ENCODE measurements at places on chromosomes 2 and 18.
A peak's percentile ranks its signal among the peaks of the same experiment; 100 is the strongest.

DNA sequence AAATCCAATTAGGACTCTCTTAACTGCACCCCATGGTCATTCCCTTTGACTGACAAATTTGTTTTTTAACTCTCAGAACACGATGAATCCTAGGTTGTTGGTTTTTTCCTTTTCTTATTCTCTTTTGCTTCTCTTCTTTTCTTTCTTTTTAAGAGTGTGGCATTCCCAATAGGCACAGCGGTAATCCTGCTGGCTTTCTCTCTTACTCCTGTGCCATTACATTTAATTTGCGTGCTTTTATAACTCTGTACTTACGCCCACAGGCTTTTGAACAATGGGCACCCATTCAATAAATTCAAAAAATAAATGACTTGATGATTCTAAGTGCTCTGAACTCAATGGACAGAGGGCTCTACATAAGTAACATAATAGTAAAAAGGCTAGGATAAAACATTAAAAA, 189.0 kb upstream of the SMAD7 start:
- H3K27me3 ChIP-seq, result no peaks in the 10 kb centered on the region
- no peak overlapping the region for H3K4me3 ChIP-seq
- no peak for DNase-seq
- no peak overlapping the region for H3K27ac ChIP-seq
- H3K4me1 ChIP-seq, result no peaks in the 10 kb centered on the region

DNA sequence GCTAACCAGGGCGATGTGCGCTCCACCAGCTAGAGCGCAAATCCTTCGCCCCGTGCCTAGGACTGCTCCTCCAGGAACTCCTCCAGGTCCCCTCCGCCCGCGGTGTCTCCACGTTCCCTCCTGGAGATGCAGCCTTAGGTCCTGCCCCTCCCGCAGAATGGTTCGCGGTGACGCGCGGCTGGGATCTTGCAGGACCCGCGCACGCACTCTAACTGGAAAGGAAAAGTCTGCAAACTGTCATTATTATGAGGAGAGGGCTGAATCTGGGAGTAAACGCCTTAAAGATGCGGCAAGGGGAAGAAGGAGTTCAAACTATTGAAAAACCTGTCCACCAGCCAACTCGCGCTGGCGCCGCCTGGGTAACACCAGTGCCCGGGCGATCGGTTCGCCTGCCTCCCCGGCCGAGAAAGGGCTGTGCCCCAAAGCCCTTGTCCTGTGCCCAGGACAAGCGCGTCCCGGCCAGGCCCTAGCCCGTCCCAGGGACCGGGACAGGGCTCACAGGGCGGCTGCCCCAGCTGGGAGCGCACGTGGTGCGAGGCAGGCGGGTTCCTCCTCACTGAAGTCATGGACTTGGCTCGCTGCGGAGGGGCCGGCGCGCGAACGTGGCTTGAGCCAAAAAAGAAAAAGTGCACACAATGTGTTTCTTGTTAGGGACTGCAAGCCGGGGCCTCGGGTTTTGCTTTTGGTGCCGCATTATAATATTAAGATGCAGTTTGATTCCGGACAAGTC, 5.5 kb upstream of the ID2 start:
- H3K36me3 ChIP-seq, result peaks cover 3% of the 10 kb centered on the region
- no peak overlapping the region for H3K27ac ChIP-seq
- H3K4me1 ChIP-seq, result peaks cover 16% of the 10 kb centered on the region
- DNase-seq, result no peak

- no peak overlapping the region for H3K27ac ChIP-seq
- H3K36me3 ChIP-seq, result no peaks in the 10 kb centered on the region
- H3K27me3 ChIP-seq, result peaks cover 19% of the 10 kb centered on the region
- H3K4me3 ChIP-seq, result no peak overlapping the region
Observed at GRCh38 chr2:160463245-160463644, 30.4 kb downstream of the RBMS1 start.

DNA sequence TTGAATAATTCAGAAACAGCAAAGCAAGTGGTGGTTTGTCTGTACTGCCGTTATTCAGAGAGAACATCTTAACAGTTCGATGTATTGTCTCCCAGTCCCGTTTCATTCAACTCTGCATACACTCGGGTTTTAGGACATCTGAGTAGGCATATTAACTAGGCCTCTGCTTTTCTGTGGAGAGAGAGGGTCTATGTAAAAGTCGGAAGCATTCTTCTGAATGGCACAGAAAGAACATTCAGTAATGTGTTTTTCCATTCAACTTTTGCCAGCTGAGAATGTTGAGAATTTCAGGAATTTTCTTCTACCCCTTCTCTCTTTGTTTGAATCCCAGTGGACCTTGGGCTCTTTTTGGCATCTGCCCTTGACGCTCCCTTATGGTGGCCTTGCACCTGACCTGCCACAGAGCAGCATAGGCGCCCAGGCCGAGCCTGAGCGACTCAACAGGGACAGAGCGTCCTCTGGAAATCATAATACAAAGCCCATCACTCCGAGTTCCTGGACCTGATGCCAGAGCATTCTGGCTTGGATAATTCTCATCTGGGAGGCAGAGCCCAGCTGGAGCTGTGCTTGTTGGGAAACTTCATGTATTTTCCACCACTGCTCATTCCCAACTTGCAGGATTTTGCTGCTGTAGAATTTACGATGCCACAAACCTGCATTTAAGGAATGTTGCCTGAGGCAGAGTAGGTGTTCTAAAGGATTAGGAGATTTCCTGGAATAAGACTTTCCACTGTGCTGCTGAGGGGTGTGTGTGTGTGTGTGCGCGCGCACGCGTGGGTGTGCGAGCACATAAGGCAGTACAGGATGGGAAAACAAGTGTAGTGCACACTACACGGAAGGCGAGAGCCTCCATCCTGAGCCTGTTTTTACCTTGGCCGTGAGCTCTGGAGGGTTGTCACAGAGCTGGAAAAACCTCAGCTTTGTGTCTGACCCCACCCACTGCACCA, 77.2 kb upstream of the TXNDC2 start:
- DNase-seq, result no peak
- H3K4me1 ChIP-seq, result peaks cover 4% of the 10 kb centered on the region
- H3K4me3 ChIP-seq, result no peak overlapping the region
- no peak overlapping the region for H3K27ac ChIP-seq
- peaks cover 17% of the 10 kb centered on the region for H3K36me3 ChIP-seq

- no peak overlapping the region for H3K27ac ChIP-seq
- no peaks in the 10 kb centered on the region for H3K36me3 ChIP-seq
- no peak for DNase-seq
- H3K4me3 ChIP-seq, result no peak overlapping the region
- peaks cover 4% of the 10 kb centered on the region for H3K27me3 ChIP-seq
Observed at GRCh38 chr2:121049950-121050585, 234.9 kb downstream of the TFCP2L1 start.

DNA sequence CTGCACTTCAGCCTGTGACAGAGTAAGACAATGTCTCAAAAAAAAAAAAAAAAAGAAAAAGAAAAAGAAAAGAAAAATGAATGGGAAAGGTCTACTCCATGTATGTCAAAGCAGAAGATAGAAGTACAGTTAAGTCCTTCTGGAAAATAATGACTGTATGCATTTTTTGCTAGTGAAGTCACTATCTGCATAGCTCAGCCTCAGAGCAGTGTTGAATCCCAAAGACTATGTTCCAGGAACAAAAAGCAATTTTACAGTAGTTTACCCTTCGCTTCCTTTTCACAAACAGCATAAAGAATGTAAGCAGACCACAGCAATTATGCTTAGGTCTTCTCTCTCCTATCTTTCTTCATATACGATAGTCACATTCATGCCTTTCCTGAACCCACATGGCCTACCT, 497.4 kb downstream of the CMPK2 start:
- H3K4me3 ChIP-seq, result no peak overlapping the region
- no peak for DNase-seq
- H3K36me3 ChIP-seq, result no peaks in the 10 kb centered on the region
- no peaks in the 10 kb centered on the region for H3K27me3 ChIP-seq
- H3K4me1 ChIP-seq, result no peaks in the 10 kb centered on the region

DNA sequence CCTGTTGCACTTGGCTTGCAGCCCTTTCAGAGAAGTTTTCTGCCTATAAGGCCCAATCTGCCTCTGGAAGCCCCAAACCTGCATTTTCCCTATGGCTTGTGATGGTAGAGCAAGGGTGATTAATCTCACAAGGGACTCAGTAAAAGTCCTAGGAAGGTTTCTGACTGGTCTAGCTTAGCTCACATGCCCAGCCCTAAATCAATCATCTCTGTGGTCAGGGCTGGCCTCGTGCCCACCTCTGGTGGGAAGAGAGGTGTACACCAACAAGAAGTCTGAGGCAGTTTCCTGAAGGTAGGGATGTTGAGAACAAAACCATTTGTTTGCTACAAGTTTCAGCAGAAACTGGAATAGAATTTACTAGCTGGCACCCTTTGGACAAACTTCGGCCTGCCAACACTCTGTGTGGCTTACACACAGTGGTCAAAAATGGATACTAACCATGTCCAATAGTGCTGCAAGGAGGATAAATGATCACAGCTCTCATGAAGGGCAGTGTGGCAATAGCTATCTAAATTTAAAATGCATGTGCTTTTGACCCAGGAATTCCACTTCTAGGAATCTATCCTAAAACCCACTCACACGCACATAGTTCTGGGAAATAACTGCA, 96.4 kb downstream of the EN1 start:
- H3K4me1 ChIP-seq, result no peaks in the 10 kb centered on the region
- no peak overlapping the region for H3K4me3 ChIP-seq
- no peak overlapping the region for H3K27ac ChIP-seq
- H3K27me3 ChIP-seq, result peaks cover 3% of the 10 kb centered on the region
- H3K36me3 ChIP-seq, result no peaks in the 10 kb centered on the region
- DNase-seq, result no peak

GRCh38 chr2:160417745-160418397, 75.7 kb downstream of the RBMS1 start:
- H3K4me3 ChIP-seq, result no peak overlapping the region
- H3K4me1 ChIP-seq, result peaks cover 8% of the 10 kb centered on the region
- DNase-seq, result no peak
- no peak overlapping the region for H3K27ac ChIP-seq

DNA sequence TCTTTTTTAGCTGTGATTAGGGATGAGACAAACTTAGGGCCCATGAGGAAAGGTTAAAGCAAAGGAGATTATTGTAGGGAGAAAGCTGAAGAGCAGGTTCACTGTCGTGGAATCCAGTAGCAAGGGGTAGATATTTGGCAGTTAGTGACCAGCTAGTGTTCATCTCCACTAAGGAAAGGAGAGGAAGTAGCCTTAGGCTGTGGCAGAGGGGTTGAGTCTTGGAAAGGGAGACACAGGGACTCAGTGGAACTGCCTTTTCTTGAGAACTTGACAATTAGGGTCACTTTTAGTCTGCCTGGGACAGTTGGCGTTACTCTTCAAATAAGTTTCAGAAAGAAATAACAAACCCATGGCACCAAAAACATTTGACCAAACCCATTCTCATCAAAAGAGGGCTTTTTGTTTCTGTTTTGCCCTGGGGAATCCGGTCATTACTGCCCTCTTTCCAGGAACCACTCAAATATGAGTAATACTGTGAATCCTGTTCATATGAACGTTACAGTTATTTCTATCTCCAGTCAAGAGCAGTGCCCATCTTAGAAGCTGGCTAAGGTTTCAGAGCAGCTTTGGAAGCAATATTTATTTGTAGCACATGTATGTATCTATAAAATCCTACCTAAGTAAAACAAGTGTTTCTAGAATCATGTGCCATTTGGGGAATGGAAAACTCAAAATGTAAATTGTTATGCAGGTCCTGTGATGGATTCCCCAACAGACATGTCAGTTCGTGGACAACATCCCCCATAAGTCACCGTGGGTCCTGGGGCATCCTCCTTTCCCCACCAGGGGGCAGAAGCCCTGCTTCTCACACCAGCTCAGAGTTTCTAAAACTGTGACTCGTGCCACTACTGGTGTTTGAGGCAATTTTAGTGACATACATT, 77.3 kb upstream of the PHLPP1 start:
- DNase-seq, result peak; percentile 41
- no peak overlapping the region for H3K27ac ChIP-seq
- H3K27me3 ChIP-seq, result peaks cover 15% of the 10 kb centered on the region
- no peaks in the 10 kb centered on the region for H3K4me1 ChIP-seq
- H3K36me3 ChIP-seq, result no peaks in the 10 kb centered on the region
- no peak overlapping the region for H3K4me3 ChIP-seq

GRCh38 chr2:17576802-17577201, 36.3 kb downstream of the VSNL1 start:
- H3K4me1 ChIP-seq, result no peaks in the 10 kb centered on the region
- peaks cover 9% of the 10 kb centered on the region for H3K27me3 ChIP-seq
- no peak overlapping the region for H3K27ac ChIP-seq
- H3K36me3 ChIP-seq, result no peaks in the 10 kb centered on the region

- no peak for DNase-seq
- no peaks in the 10 kb centered on the region for H3K27me3 ChIP-seq
- no peaks in the 10 kb centered on the region for H3K36me3 ChIP-seq
- H3K27ac ChIP-seq, result no peak overlapping the region
Observed at GRCh38 chr2:117058366-117058765, 756.1 kb upstream of the DDX18 start.

GRCh38 chr2:48900321-48901014, 144.9 kb upstream of the LHCGR start:
- DNase-seq, result no peak
- H3K4me1 ChIP-seq, result no peaks in the 10 kb centered on the region
- H3K27me3 ChIP-seq, result peaks cover 6% of the 10 kb centered on the region
- H3K36me3 ChIP-seq, result no peaks in the 10 kb centered on the region

DNA sequence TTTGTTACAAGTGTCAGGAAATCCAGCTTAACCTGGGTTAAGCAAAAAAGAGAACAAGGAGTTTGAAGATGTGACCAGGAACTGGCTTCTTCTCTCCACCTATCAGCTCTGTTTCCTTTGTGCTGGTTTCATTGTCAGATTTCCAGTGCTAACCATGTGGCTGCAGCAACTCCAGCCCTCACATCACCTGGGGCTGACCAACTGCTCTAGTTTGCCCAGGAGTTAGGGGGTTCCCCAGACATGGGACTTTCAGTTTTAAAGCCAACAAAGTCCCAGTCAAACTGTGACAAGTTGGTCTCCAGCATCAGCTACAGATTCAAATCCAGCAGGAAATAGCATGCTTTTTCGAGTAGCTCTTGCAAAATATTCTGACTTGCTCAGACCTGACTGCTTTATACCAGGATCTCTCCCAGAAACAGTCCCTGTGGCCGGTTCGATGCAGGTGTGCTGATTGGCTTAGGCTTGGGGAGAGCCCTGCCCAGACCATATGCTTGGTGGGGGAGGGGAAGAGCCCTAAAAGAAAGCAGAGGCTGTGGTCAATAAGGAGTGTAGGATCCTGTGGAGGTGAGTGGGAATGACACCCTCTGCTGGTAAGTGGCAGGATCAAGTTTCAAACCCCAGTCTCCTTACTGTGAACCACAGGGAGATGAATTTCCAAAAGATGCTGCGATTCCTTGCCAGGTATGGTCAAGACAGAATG, 49.5 kb downstream of the KCNE4 start:
- no peak overlapping the region for H3K4me3 ChIP-seq
- H3K4me1 ChIP-seq, result no peaks in the 10 kb centered on the region
- DNase-seq, result no peak
- peaks cover 2% of the 10 kb centered on the region for H3K27me3 ChIP-seq
- no peaks in the 10 kb centered on the region for H3K36me3 ChIP-seq
- H3K27ac ChIP-seq, result no peak overlapping the region

- peaks cover 14% of the 10 kb centered on the region for H3K4me1 ChIP-seq
- H3K27me3 ChIP-seq, result peaks cover 10% of the 10 kb centered on the region
- no peak overlapping the region for H3K4me3 ChIP-seq
- peak; percentile 28 for DNase-seq
- peaks cover 3% of the 10 kb centered on the region for H3K36me3 ChIP-seq
- no peak overlapping the region for H3K27ac ChIP-seq
Observed at GRCh38 chr18:47970664-47971531, 40.4 kb upstream of the SMAD2 start.

GRCh38 chr2:69026026-69026425, 13.0 kb downstream of the ANTXR1 start:
- no peak overlapping the region for H3K4me3 ChIP-seq
- no peak overlapping the region for H3K27ac ChIP-seq
- H3K36me3 ChIP-seq, result no peaks in the 10 kb centered on the region
- no peaks in the 10 kb centered on the region for H3K4me1 ChIP-seq
- peaks cover 8% of the 10 kb centered on the region for H3K27me3 ChIP-seq
- no peak for DNase-seq
